ENCODE measurements at places on chromosomes 7 and 10.

GRCh38 chr10:28199941-28200340 is 102.9 kb downstream of the MPP7 start:
- DNase-seq = no peak

- DNase-seq = peak; percentile 26
Observed at GRCh38 chr10:102643336-102644065, 778 bp upstream of the TRIM8 start.

GRCh38 chr10:60801522-60801921 is 23.2 kb downstream of the CDK1 start:
- DNase-seq = no peak

GRCh38 chr10:128161031-128161430 is 34.8 kb upstream of the MKI67 start:
- DNase-seq = no peak

DNA sequence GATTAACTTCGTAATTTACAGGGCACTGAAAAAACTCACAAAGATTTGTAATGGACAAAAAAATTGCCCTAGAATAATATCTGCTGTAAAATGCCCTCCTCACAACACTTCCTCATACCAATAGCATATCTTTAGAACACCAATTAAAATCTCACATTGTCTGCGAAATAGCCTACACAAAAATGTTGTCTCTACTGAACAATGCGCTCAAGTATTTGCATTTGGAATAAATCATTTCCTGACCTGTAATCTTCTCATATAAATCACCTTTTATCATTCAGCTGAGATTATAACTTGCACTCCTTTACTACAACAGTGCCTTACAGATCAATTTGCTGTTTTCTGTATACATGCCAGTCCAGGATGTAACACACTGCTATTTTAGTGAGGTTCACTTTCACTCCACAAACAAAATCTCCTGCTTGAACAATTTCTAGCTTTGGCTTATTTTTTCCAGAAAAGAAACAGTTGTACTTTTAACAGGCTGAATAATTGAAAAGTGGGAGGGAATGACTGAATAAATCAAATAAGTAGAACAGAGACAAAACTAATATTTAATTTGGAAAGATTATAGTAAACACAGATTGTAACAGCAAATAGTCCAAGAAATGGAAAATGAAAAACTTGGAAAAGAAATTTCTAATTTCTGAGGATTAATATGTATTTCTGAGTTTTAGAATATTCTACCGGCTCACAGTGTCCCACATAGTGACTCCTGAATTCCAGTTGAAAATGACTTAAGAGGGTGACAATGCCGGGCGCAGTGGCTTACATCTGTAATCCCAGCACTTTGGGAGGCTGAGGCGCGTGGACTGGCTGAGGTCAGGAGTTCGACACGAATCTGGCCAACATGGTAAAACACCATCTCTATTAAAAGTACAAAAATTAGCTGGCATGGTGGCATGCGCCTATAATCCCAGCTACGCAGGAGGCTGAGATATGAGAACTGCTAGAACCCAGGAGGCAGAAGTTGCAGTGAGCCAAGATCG is 30.6 kb downstream of the JMJD1C start:
- DNase-seq = no peak

DNA sequence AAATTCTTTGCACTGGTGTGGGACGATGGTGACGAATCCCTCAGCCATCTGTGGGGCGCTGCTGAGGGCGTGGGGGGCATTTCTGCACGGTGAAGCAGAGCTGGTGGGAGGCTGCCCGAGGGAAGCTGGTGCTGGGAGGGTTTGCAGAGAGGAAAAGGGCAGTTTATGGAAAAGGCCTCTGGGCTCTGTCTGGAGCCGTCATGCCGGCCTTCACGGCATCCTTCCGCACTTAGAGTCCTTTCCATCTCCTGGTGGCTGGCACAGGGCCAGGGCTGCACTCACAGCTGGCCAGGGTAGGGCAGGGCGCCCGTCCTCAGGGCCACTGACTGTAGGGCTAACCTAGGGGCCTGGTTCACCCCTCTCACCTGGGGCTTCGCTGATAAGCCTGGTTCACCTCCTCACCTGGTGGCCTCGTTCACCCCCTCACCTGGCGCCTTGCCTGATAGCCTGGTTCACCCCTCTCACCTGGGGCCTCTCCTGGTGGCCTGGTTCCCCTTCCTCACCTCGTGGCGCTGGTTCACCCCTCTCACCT is 598 bp upstream of the AMZ1 start:
- peak; percentile 49 for DNase-seq

- no peak for DNase-seq
Observed at GRCh38 chr10:47057471-47057870, 146.2 kb downstream of the PTPN20 start.

Measured in NCI-H524 (cell line).